ENCODE measurements at places on chromosomes 1 and 21.

GRCh38 chr1:246147524-246148461 lies 359.3 kb downstream of the SMYD3 start:
- peak; percentile 58 for DNase-seq

- no peak for DNase-seq
Observed at GRCh38 chr1:248158758-248159157, 13.8 kb downstream of the OR2M5 start.

DNA sequence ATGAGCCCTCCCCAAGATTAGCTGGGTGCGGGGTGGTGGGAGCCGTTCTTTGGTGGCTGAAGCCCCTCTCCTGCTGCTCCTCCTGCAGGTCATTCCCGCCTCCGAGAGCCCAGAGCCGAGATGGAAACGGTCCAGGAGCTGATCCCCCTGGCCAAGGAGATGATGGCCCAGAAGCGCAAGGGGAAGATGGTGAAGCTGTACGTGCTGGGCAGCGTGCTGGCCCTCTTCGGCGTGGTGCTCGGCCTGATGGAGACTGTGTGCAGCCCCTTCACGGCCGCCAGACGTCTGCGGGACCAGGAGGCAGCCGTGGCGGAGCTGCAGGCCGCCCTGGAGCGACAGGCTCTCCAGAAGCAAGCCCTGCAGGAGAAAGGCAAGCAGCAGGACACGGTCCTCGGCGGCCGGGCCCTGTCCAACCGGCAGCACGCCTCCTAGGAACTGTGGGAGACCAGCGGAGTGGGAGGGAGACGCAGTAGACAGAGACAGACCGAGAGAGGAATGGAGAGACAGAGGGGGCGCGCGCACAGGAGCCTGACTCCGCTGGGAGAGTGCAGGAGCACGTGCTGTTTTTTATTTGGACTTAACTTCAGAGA lies 448 bp downstream of the G0S2 start:
- peak; percentile 42 for DNase-seq

DNA sequence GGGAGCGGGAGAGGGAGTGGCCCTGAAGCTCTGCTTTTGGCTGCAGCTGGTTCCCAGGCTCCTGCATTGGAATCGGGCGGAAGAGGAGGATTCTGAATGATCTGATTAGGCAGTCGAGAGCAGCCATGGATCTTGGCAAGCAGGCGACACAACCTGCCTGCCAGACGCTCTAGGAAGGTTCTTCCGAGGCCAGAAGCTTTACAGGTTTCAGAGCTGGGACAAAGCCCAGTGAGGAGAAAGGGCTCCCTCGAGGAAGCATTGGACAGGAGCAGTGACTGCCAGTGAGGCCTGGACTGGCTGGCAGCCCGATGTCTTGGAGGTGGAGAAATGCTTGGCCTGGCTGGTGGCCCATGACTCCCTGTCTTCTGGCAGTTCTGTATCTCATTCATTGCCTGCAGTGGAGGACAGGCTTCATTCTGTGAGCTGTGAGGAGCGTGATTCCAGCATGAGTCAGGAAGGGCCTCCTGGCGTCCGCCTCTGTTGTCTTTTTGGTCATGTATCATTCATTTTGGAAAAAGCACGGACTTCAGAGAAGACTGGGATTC lies 132.7 kb upstream of the IPO9 start:
- peak; percentile 40 for DNase-seq

DNA sequence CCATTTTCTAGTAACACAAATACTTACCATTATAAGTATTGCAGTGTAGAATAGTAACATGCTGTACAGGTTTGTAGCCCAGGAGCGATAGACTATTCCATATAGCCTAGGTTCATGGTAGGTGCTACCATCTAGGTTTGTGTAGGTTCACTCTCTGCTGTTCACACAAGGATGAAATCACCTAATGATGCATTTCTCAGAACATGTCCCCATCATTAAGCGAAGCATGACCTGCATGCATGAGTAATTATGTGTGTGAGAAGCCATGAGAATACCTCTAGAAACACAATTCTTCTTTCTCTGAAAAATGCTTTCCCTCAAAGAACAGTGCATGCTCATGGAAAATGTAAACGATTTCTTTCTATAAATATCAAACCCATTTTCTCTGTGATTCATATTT lies 69.3 kb downstream of the NR5A2 start:
- DNase-seq, result no peak

- no peak for DNase-seq
Observed at GRCh38 chr1:89466307-89466930, 58.2 kb upstream of the LRRC8B start.

- no peak for DNase-seq
Observed at GRCh38 chr1:3548156-3548893, 63.0 kb downstream of the MEGF6 start.

GRCh38 chr1:221100611-221101010 lies 221.4 kb downstream of the HLX start:
- DNase-seq, result no peak

DNA sequence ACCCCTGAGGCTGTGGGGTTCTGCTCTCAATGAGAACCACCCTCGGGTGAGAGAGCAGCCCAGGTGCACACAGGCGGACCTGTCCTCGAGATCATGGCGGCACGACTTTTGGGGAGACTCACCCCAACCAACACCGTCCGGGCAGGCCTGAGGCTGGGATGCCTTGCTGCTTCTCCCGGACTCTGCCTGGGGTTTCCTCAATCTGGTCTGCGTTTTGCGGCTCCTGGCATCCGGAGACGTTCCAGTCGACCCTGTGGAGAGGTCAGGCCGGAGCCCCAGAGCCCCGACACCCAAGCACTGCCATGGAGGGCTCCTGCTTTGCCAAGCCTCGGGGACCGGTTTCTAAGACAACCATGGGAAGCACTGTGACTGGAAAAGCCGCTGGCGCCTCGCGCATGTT lies 3879.7 kb downstream of the SRGAP2C start:
- no peak for DNase-seq

DNA sequence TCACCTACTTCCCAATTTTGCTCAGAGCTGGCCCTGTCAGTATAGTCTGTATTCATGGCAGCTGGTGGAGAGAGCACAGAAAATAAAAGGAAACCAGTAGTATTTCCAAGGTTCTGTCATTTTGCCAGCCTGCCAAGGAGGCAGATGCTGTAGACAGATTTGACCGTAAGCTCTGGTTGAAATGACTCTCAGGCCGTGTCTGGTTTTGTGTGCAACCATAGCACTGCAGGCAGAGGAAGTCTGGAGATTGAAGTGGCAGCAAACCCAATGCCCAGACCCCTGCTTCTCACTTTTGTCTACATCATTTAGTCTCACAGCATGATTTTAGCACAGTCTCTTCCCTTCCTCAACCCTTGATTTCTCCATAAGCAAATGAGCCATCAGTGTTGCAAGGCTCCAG lies 291.7 kb downstream of the PAPPA2 start:
- no peak for DNase-seq

- DNase-seq, result no peak
Observed at GRCh38 chr1:39825432-39825941, 36.8 kb upstream of the BMP8B start.

GRCh38 chr1:85343612-85344255 lies 67.3 kb upstream of the BCL10 start:
- no peak for DNase-seq

GRCh38 chr1:118186026-118186425 lies 998 bp upstream of the SPAG17 start:
- no peak for DNase-seq

DNA sequence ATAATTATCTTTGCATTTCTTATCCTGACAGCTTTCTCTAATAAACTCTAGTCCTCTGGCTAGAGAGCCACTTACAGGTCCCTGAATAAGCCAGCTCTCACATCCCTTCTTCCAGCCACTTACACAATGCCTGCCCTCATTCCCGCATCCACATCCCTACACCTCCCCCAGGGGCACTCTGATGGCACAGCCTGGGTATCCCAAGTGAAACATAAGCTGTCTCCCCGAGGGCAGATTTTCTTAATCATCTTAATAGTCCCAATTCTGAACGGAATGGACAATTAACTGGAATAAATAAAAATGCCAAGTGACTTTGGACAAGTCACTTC lies 4.9 kb downstream of the RHOC start:
- no peak for DNase-seq

- DNase-seq, result no peak
Observed at GRCh38 chr1:29384496-29385015, 148.2 kb downstream of the PTPRU start.
